ENCODE measurements at places on chromosomes 5 and 9.

DNA sequence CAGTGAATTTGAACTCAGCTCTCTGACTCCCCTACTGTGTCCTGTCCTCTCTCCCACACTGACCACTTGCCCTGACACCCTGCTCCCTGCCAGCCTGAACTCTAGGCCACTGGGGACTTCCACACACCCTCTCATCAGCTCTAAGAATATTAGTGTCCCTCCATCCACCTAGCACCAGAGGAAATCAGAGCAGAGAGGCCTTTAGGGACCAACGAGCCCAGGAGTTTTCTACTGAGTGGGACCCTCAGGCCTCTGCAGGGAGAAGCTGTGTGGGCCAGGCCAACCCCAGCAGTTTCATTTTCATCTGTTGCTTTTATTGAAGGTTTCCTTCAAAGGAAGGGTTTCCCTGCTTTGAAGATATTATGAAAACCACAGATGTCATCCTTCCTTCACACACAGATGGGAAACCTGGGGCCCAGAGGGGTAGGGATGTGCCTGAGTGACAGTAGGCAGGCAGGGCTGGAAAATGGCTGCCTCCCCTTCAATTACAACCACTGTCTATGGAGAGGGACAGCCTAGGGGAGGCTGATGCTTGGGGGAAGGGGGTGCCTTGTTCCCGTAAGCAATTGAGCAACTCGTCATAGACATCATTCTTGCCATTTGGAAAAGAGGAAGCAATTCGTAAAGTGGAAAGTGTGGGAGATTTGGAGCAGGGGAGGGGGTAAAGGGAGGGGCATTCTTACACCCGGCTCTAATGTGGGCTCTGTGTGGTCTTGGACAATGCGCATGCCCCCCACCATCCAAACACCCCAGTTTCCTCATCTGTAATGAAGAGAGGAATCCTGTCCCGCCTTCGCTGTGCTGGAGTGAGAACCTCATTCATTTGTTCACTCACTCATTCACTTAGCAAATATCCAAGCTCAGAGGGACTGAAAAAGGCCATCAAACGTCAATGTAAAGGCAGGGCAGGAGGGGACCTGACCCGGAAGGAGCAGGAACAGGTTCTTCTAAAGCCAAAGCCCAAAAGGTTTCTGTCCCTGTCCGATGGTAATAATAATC lies 3.9 kb downstream of the GLIPR2 start:
- DNase-seq: no peak

- no peak for DNase-seq
These were observed 6.6 kb downstream of the PTGES start for GRCh38 chr9:129746092-129746777.

DNA sequence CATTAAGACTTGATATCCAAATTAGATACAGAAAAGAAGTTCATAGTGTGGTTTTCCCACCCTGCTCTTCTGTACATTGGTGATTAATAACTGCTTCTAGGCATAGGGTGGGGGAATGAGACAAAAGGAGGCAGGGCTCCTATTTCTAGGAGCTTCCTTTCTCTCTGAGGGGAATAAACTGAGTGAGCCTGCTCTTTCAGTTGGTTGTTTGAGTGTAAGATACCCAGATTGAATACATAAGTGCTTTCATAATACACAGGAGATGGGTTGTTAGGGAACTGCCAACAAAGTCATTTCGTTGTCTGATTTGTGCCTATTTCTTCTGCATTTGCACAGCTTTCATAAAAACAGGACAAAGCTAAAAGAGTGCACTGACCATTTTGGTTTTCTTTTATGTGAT lies 48.9 kb upstream of the TTC23L start:
- DNase-seq: no peak

DNA sequence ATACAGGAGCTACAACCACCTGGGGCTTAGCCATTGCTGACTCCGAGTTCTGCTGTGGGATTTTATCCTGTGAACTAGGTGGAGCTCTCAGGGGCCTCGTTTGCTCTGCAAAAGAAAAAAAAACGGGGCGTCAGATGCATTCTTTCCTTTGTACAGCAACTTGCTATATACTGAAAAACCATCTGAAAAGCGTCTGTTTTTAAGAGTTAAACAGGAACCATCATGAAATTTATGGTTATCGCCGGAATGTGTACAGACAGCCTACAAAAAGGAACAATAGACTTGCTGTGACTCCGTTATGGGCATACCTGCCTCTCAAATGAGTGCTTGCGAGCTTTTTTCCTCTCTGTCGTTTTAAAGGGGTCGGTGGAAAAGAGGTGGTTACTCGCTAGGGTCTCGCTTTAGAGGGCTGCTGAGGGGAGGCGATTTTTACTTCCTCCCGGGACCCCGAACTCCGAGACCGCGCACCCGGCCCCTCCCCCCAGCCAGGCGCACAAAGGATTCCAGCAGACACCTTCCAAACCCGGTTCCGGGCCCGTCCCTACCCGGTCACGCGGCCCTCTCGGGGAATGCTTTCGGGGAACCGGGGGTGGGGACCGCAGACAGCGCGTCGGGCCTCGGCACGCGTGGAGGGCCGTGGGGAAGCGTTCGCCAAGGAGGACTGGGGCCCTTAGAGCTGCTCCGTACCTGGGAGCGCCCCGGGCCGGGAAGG lies 826 bp downstream of the PAIP1 start:
- DNase-seq: peak; percentile 71

DNA sequence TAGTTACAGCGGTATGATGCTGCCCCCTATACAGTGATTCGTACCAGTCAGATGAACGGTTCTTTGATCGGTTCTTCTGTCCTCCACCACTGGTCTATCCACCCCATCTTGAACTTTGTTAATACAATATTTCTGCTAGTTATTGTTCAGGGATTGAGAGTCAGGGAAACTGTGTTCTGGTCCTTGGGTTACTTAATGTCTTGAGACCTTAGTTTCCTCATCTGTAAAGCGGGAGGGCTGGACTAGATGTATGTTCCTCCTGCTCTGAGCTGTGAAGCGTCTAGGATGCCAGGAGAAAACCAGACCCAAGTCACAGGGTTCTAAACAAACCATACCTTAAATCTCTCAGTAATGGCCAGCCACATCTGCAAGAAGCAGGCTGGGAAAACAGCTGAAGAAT lies 1.4 kb upstream of the PIP5K1B start:
- no peak for DNase-seq

GRCh38 chr5:178314061-178314660 lies 81.6 kb upstream of the PHYKPL start:
- DNase-seq: peak; percentile 43

DNA sequence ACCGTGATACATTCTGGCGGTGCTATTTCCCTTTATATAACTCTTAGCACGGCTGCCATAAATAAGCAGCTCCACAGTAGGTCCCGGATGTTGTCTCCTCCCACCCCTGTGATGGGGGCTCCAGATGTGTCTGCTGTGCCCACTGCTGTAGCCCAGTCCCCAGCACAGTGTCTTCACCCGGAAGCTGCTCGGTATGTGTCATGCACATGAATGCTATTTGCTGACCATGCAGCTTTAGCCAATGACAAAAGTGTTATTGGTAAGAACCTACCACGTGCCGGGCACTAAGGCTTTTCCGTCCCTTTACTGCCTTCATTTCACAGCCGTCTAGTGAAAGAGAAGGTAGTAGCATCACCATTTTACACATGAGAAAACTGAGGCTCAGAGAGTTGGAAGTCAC lies 20.2 kb downstream of the HRH2 start:
- DNase-seq: no peak

DNA sequence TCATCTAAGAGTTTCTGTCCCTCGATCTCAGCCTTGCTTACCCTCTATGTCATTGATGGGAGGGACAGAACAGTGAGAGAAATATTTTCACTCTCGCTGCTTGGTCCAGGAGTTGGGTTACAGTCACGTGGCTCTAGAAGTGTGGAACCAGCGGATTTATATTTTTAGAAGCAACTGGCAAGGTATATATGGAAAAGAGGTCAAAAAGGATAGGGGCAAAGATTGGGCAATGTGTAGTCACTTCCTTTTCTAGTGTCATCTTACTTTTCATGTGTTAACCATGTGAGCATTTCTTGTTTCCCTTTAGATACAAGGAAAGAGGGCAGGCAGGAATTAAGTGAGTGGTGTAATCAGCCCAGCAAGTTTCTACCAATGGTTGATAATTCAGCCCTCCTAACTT lies 111.5 kb upstream of the ZNF366 start:
- no peak for DNase-seq

GRCh38 chr5:88438006-88438405 lies 169.4 kb upstream of the TMEM161B start:
- DNase-seq: no peak

- no peak for DNase-seq
These were observed 267.0 kb downstream of the EBF1 start for GRCh38 chr5:158832731-158833130.

DNA sequence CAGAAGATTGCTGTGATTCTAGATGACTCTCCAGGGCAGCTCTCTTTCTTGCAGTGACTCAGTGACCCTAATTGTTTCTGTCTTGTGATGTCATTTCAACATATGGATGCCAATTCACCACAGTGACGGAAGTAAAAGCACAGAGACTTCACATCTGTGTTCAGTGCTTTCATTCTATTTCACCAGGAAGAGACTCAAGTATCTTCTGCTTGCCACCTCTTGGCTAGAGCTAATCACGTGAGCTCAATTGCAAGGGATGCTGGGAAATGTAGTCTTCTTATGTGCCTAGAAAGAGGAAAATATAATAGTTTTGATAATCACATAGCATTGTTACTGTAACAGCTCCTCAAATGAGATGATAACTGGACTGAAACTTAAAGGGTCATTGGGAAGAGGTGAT lies 453.3 kb upstream of the KLF4 start:
- no peak for DNase-seq

GRCh38 chr5:61674378-61674777 lies 342.3 kb downstream of the ZSWIM6 start:
- no peak for DNase-seq

GRCh38 chr5:74382987-74383593 lies 257.4 kb downstream of the ENC1 start:
- DNase-seq: no peak

GRCh38 chr9:133355881-133356357 lies 368 bp downstream of the SURF1 start:
- no peak for DNase-seq

DNA sequence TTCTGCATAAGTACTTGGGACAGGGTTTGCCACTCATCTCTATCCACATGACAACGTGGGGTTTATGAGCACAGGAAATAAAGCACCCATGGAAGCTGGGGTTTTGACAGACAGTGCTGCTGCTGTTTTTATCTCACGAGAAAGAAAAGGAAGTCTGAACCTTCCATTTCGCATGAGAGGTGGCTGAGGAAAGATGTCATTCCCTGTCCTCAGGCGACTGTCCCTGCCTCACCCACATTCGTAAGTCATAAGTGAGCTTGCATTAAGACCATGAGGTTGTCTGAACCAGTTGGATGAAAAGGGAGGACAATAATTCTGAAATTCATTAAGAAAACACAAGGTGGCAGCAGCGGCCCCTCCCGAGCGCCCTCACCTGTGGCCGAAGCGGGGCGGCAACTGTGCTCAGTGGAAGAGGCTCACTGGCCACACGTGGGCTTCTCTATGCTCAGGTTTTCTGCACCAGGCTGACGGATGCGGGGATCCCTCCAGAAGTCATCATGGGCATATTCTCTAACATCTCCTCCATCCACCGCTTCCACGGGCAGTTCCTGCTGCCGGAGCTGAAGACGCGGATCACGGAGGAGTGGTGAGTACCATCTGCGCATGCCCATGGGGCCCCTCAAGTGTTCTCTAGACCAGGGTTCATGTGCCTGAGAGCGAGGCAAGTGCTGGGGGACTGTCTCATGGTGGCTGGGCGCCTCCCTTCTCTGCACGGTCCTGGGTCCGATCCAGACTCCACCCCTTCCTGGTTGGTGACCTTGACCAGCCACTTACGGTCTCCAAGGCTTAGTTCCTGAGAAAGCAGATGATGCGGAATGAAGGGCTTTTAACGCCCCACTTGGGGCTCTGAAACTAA lies 54.7 kb upstream of the SUSD3 start:
- DNase-seq: peak; percentile 66

GRCh38 chr9:134357631-134358025 lies 31.4 kb downstream of the RXRA start:
- DNase-seq: no peak

GRCh38 chr5:116578676-116579075 lies 4.1 kb upstream of the SEMA6A start:
- no peak for DNase-seq

DNA sequence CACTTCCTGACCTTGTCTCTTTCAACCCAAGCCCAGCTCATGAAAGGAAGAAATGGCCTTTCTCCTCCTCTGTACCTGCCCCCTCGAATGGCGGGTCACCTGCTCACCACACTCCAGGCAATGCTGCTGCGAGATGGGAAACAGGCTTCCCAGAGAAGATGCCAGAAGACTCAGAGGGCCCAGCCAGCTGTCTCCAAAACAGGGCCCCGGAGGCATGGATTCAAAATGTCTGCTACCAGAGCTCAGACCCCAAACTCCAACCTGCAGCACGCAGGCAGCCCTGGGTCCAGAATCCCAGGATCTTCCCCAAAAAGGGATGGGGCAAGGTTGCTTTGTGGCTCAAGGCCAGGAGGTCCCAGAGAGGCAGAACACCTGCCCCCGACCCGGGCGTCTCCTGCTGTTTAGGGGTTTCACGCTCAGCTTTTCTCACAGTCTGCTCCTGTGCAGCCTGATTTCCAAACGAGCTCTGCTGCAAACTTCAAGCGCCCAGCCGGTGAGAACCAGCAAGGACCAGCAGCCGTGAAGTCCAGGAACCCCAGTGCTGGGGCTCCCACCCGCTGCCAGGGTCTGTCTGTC lies 42.5 kb downstream of the VAV2 start:
- no peak for DNase-seq

DNA sequence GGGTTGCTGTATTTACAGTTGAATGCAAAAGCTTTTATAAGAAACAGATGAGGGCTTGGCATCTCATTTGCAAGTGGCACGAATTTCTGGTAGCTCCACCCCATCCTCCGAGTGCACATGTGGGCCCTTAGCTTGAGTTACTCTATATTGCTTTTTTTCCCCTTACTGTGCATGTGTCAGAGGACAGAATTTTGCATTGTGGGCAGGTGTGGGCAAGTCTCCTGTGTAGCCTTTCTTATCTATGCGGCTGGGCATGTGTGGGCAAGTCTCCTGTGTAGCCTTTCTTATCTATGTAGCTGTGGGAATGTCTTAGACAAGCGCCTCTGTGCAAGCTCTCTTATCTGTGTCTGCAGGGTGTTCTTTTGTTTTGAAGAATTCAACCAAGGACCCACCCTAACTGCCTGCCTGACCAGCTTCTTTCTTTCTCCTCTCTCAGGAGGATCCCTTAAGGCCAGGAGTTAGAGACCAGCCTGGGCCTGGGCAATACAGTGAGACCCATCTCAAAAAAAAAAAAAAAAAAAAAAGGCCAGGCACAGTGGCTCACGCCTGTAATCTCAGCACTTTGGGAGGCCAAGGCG lies 34.1 kb upstream of the SIL1 start:
- peak; percentile 91 for DNase-seq

DNA sequence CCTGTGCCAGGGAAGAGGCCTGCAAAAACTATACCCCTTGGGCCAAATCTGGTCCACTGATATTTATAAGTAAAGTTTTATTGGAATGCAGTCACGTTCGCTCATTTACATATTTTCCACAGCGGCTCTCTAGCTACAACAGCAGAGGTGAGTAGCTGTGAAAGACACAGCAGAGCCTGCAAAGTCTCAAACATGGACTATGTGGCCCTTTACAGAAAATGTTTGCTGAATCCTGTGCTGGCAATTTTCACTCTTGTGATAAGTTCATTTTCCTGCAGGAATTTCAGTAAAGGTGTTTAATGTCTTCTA lies 70.1 kb downstream of the EPB41L4B start:
- DNase-seq: no peak

Measured in RWPE2 (cell line).